NCI-H345 (cell line): ENCODE measurements at places on chromosomes 1 and 21.

- no peak for DNase-seq
These were observed 5.6 kb upstream of the POFUT2 start for GRCh38 chr21:45293220-45293725.

GRCh38 chr1:153922076-153922971 is 448 bp downstream of the GATAD2B start:
- DNase-seq = peak; percentile 84

GRCh38 chr21:42640486-42640885 is 12.9 kb upstream of the PDE9A start:
- DNase-seq = no peak

DNA sequence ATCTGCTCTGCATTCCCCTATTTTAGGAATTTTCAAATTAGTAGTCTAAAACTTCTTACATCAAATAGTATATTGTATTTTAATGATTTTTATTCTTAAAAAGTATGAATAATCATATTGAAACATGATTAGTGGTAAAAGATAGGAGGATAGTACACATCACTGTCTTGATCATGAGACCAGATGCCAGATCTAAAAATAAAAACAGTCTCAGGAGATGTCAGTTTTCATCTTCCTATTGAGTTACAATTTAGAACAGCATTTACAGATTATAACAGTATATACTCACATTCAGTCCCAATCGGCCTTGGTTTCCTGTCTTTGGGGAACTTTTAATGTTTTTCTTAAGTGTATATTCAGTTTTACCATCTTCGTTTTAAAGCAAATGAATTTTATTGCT is 95.9 kb downstream of the USP25 start:
- no peak for DNase-seq

- DNase-seq = no peak
These were observed 303.6 kb downstream of the LMO4 start for GRCh38 chr1:87632232-87632631.

DNA sequence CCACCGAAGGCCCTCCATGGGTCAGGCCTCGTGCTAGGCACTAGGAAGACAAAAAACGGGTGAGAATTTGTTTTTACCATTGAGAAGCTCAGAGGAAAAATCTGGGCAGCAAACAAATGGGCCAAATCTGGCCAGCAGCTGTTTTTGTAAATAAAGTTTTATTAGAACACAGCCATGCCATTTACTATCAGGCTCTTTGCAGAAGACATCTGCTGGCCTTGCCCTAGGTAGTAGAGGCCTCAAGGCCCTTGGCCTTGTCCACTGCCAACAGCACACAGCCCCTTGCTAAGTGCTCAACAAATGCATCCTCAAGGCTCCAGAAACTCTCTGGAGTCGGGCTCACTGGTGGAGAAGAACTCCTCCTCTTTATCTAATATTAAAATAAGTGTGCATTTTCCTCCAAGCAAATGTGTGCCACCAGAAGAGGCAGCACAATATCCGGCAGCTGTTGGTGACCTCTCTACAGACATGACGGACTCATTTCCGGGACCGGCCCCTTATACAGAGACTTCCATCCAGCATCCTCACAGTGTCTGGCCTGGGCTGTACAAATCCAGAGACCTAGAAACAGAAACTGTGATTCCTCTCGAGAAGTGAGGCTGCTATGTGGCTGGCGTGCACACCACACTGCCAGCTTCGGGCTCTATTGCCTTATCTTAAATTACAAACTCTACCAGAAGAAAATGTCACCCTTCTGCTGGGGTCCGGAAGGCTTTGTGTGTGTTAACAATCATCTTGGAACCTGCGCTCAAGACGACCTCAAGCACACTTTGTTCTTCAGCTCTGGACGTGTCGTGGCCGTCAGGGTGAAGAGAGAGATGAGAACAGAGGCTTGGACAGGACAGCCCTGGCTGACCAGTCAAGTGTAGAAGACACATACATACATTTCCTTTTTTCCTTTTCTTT is 203.9 kb downstream of the TOMM20 start:
- DNase-seq = no peak

GRCh38 chr1:43537423-43538142 is 6.9 kb downstream of the PTPRF start:
- no peak for DNase-seq

- DNase-seq = no peak
These were observed 51.9 kb downstream of the COL11A1 start for GRCh38 chr1:103056423-103056822.
